Activated CD8-positive, alpha-beta T cell treated with anti-CD3 and anti-CD28 coated beads for 36 hours (primary cell): ENCODE measurements at places on chromosomes 1 and 21. TPM values are rescaled to one million over a fixed set of nuclear protein-coding genes. Genes with fewer than 3 reads are reported as not detected.
A peak's percentile ranks its signal among the peaks of the same experiment; 100 is the strongest.

GRCh38 chr1:53499257-53500203 is 40.3 kb downstream of the DMRTB1 start:
- H3K27ac ChIP-seq = no peak overlapping the region
- no peak for DNase-seq
- peaks cover 5% of the 10 kb centered on the region for H3K4me1 ChIP-seq
- no peaks in the 10 kb centered on the region for H3K36me3 ChIP-seq
- H3K4me3 ChIP-seq = no peak overlapping the region
- no peaks in the 10 kb centered on the region for H3K27me3 ChIP-seq

DNA sequence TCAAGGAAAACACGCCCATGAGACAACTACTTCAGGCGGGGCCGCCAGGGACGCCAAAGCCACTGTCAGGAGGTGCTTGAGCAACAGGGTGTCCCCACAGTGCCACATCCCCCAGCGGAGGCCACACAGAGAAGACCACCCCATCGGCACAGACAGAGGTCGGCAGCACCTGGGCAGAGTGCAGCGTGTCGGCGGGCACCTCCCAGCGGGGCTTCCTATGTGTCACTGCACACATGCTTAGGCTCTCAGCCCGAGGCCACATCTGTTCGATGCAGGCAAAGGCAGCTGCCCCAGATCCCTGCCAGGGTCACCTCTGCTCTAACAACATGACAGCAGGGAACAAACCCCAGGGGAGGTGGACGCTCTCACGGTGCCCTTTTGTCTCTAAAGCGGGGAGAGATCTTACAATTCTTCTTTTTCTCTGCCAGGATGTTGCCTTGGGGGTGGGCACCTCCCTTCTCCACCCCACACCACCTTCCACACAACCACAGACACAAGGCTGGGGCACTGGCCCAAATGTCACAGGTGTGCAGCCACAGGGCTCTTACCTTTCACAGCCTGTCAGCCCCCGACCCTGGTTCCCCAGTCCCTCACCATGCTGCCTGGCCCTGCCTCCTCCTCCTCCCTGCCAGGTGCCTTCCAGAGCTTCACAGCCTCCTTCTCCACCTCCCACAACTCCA is 4.2 kb downstream of the KRTAP10-8 start:
- peaks cover 41% of the 10 kb centered on the region for H3K4me1 ChIP-seq
- H3K27me3 ChIP-seq = no peaks in the 10 kb centered on the region
- peaks cover 20% of the 10 kb centered on the region for H3K36me3 ChIP-seq
- no peak overlapping the region for H3K27ac ChIP-seq

DNA sequence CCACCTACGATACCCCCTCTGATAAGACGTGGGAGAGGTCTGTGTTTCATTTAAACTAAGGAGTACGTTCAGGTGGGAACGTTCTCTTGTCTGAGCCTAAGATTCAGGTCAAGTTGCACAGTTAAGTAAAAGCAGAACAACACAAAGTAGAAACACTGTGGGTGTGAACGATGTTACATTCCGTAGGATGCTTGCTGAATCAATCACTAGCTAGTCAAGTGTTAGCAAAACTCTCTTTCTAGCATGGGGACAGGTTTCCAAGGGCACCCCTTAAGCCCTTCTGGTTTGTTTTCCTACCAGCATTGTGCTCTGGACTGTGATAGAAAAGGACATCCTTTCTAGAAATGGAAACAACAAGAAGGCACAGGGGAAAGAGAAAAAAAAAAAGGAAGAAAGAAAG is 13.3 kb downstream of the C1orf162 start:
- H3K4me3 ChIP-seq = no peak overlapping the region
- no peak for DNase-seq
- peaks cover 2% of the 10 kb centered on the region for H3K4me1 ChIP-seq
- no peak overlapping the region for H3K27ac ChIP-seq
- no peaks in the 10 kb centered on the region for H3K36me3 ChIP-seq
- no peaks in the 10 kb centered on the region for H3K27me3 ChIP-seq

DNA sequence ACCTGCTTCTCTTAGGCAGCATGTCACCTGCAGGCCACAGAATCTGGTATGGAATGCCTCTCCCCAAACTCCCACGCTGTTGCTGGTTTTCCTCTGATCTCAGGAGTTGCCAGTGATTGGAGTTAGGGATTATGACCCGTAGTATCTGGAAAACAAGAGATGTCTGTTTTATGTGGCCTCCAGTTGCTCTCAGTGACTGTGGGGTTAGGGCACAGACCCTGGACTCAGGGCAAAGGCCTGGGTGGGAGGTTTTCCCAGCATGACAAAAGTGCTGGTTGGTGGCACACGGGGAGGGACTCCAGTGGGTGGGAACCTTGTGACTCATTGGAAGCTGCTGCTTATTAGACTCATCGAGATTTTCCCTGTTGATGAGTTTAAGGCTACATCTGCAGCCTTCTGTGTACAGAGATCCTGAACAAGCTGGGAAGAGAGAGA is at the start of gene NR1I3:
Gene NR1I3, minus strand, starts transcription at position 165 of the 435 bp plus-strand sequence. CDS start 1,638 bp downstream, outside the sequence.
- H3K4me3 ChIP-seq = no peak within 1 kb of the TSS
- peaks cover 11% of the 10 kb centered on the region for H3K27me3 ChIP-seq
- no peaks in the 10 kb centered on the region for H3K4me1 ChIP-seq
- no peak for DNase-seq
- H3K27ac ChIP-seq = no peak within 1 kb of the TSS
- H3K36me3 ChIP-seq = no peaks in the 10 kb centered on the region

GRCh38 chr1:59136541-59137275 is 160.2 kb upstream of the FGGY start:
- no peak overlapping the region for H3K27ac ChIP-seq
- no peak for DNase-seq
- H3K36me3 ChIP-seq = no peaks in the 10 kb centered on the region
- peaks cover 10% of the 10 kb centered on the region for H3K4me1 ChIP-seq

GRCh38 chr1:107443860-107444259 is 303.0 kb downstream of the NTNG1 start:
- no peak overlapping the region for H3K4me3 ChIP-seq
- no peaks in the 10 kb centered on the region for H3K36me3 ChIP-seq
- H3K27ac ChIP-seq = no peak overlapping the region

- no peak overlapping the region for H3K4me3 ChIP-seq
- no peak overlapping the region for H3K27ac ChIP-seq
- DNase-seq = no peak
- H3K4me1 ChIP-seq = peaks cover 13% of the 10 kb centered on the region
Measured at GRCh38 chr1:997993-998744, 1.7 kb downstream of the HES4 start.

DNA sequence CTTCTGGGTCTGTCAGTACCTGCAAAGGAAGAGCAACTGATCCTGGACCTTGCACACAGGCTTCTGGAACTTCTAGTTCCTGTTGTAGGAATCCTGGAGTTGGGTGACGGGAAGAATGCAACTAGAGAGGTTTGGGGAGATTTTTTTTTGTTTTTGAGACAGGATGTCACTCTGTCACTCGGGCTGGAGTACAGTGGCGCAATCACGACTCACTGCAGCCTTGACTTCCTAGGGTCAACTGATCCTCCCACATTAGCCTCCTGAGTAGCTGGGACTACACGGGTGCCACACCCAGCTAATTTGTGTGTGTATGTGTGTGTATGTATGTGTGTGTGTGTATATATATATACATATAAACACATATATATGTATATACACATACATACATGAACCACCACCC is 18.8 kb downstream of the ENTREP3 start:
- no peak overlapping the region for H3K27ac ChIP-seq
- H3K36me3 ChIP-seq = peaks cover 6% of the 10 kb centered on the region
- no peak for DNase-seq
- H3K27me3 ChIP-seq = no peaks in the 10 kb centered on the region
- H3K4me3 ChIP-seq = no peak overlapping the region

GRCh38 chr1:180262628-180263488 is 32.8 kb downstream of the LHX4 start:
- no peak overlapping the region for H3K27ac ChIP-seq
- no peak for DNase-seq
- H3K4me1 ChIP-seq = no peaks in the 10 kb centered on the region

DNA sequence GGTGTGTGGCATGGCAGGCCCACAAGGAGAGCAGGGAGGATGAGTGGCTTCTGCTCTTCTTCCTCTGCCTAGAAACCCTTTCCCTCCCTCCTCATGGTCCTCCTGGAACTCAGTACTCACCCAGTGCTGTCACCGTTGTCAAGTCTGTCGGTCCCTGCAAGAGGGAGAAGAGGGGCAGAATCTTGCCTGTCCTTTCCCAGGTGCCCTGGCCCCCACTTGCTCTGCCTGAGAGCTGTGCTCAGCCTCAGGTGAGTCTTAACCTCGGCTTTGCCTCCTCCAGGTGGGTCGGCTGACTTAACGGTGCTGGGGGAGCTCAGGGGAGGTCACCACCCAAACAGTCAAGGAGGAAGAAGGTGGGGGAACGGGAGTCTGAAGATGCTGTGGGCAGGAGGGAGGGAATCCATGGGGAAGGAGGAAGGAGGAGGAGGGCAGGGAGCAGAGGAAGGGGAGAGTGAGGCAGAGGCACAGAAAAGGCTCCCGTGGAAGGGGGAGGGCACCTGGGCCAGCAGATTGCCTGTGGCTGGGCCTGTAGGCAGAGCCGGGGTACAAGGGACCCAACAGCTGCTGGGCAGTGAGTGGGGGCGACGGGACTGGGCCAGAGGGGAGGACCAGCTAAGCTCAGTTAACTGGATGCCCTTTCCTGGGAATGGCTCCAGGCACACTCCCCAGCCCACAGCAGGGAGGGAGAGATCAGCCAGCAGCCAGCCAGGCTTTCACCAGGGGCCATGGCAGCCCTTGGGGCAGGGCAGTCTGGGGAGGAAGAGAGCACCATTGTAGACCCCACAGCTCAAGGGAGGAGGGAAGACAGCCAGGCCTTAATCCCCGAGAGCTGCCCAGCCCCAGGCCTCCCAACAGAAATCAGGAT is 26.3 kb downstream of the CTNNBIP1 start:
- no peak overlapping the region for H3K27ac ChIP-seq
- no peak overlapping the region for H3K4me3 ChIP-seq
- H3K36me3 ChIP-seq = no peaks in the 10 kb centered on the region
- DNase-seq = no peak

DNA sequence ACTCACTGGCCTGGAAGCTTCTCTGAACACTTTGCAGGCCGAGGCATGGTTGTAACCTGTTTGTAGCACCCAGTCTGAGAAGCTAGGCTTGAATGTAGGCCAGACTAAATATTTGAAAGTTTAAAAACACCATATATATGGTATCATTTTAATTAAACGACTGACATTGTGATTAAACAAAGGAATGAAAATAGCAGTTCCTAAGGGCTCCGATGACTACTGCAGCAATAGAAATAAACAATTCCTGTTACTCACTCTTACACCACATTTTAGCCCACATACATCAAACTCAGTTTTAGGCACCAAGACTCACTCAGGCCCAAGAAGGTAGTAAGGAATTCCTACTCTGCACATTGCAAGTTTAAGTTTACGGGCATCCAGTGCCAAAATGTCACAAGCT is 281.2 kb downstream of the AKT3 start:
- H3K36me3 ChIP-seq = peaks cover 9% of the 10 kb centered on the region
- H3K4me3 ChIP-seq = no peak overlapping the region
- peaks cover 2% of the 10 kb centered on the region for H3K4me1 ChIP-seq

GRCh38 chr1:198333744-198334143 is 176.9 kb downstream of the NEK7 start:
- H3K27me3 ChIP-seq = peaks cover 6% of the 10 kb centered on the region
- DNase-seq = no peak
- no peak overlapping the region for H3K4me3 ChIP-seq
- no peaks in the 10 kb centered on the region for H3K36me3 ChIP-seq
- H3K4me1 ChIP-seq = no peaks in the 10 kb centered on the region
- H3K27ac ChIP-seq = no peak overlapping the region

GRCh38 chr1:160708801-160709200 is 2.8 kb downstream of the CD48 start:
- H3K4me3 ChIP-seq = no peak overlapping the region
- no peak overlapping the region for H3K27ac ChIP-seq
- H3K4me1 ChIP-seq = peaks cover 40% of the 10 kb centered on the region
- DNase-seq = peak; percentile 57
- H3K27me3 ChIP-seq = no peaks in the 10 kb centered on the region
- H3K36me3 ChIP-seq = peaks cover 26% of the 10 kb centered on the region

DNA sequence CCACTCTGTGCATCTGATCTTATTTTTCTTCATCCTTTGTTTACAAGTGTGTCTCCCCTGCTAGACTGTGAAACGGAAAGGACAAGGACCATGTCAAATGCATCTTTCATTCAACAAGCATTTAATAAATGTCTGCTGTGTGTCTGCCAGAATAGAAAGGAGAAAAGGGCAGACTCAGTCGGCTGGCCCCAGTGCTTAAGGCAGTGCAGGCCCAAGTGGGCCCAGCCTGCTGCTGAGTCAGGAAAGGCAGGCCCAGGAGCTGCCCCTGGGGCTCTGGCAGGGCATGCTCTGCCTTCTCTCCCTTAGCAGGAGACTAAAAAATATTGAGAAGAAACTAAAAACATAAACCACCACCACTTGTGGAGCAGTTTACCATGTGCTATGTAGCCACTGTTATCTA is 38.1 kb downstream of the PLEKHA6 start:
- H3K36me3 ChIP-seq = no peaks in the 10 kb centered on the region
- peaks cover 24% of the 10 kb centered on the region for H3K4me1 ChIP-seq
- H3K27ac ChIP-seq = no peak overlapping the region
- H3K4me3 ChIP-seq = no peak overlapping the region
- DNase-seq = no peak

- H3K36me3 ChIP-seq = no peaks in the 10 kb centered on the region
- H3K27me3 ChIP-seq = no peaks in the 10 kb centered on the region
- H3K4me1 ChIP-seq = no peaks in the 10 kb centered on the region
- H3K4me3 ChIP-seq = no peak overlapping the region
- H3K27ac ChIP-seq = no peak overlapping the region
Measured at GRCh38 chr1:210624722-210625121, 296.0 kb downstream of the HHAT start.

GRCh38 chr1:170634824-170635410 is 29.0 kb upstream of the PRRX1 start:
- H3K4me3 ChIP-seq = no peak overlapping the region
- no peak overlapping the region for H3K27ac ChIP-seq
- H3K36me3 ChIP-seq = no peaks in the 10 kb centered on the region
- no peak for DNase-seq

DNA sequence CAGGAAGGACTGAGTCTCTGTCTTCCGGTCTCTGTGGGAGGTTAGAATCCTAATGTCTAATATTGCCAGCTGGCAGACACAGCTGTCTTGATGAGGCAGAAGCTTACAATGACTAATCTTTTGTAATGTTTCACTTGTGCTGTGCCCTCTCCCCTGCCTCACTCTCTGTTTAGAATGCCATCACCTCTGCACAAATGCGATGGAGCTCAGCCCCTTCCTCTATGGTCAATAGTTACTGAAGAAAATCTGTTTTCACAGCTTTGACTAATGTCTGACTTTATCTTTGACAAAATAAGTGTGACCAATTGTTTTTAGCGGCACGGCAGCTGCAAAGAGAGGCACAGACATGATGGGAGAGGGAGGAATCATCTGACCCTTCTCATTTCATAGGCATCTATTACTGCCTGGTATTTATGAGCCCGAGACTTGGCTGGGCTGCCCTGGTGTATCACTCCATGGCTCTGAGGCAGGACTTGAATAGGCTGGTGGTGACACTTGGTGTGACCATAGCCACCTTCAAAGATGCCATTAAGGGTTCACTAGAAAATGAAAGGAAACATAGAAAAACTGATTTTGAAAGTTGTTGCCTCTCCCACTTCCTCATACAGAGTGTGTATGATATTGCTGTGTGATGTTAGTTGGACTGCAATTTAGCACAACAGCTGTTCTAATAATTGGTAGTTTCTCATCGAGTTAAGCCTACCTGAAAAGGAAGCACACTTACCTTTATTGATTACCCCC is 163.2 kb upstream of the NBPF11 start:
- no peak overlapping the region for H3K4me3 ChIP-seq
- H3K27me3 ChIP-seq = peaks cover 41% of the 10 kb centered on the region
- no peak for DNase-seq
- H3K4me1 ChIP-seq = peaks cover 25% of the 10 kb centered on the region
- H3K36me3 ChIP-seq = no peaks in the 10 kb centered on the region

Gene EPHB2
- 0.13 TPM for total RNA-seq

Gene MR1
- 16.7 TPM for total RNA-seq

Gene FOXD2
- 0.11 TPM for total RNA-seq

Gene NR1I3
- not detected for total RNA-seq

Gene KLHDC9
- total RNA-seq = not detected

Gene NUF2
- 54.6 TPM for total RNA-seq

Gene NADK
- total RNA-seq = 57.3 TPM
